Hematopoietic multipotent progenitor cell treated with erythropoietin and hydrocortisone succinate and interleukin-3 and kit ligand, for 17 days (in vitro differentiated cells): ENCODE measurements at places on chromosomes 11 and 22.
A peak's percentile ranks its signal among the peaks of the same experiment; 100 is the strongest.

- no peak for DNase-seq
These were observed at the start of gene MPEG1 for GRCh38 chr11:59212744-59213631. Gene MPEG1, minus strand, starts transcription at chr11:59212927. Its CDS starts 62 bp downstream, at chr11:59212865.

- DNase-seq: peak; percentile 31
These were observed 20.6 kb downstream of the POLR3H start for GRCh38 chr22:41523464-41524221.

DNA sequence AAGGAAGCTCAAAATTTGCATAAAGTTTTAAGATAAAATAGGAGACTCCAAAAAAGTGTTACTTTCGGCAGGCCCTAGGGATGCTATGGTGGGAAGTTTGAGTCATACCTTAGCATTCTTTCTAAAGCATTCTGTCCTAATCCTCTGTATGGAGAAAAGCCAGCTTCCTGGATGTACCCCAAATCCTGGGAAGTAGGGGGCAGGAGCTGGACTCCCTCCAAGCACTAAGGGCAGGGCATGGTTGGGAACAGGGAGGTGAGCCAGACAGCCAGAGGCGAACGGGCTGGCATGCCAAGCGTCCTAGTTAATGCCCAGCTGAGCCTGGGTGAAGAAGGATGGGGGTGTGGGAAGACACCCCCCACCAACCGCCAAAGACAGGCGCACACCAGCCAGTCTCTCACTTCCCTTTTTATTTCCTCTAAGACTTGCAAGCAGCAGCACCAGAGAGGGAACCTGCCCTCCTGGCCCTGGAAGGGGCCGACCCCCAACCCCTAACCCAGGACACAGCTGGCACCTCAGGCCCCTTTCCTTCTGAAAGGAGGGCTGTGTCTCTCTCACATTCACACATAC, 23.9 kb downstream of the RTN4RL2 start:
- no peak for DNase-seq

DNA sequence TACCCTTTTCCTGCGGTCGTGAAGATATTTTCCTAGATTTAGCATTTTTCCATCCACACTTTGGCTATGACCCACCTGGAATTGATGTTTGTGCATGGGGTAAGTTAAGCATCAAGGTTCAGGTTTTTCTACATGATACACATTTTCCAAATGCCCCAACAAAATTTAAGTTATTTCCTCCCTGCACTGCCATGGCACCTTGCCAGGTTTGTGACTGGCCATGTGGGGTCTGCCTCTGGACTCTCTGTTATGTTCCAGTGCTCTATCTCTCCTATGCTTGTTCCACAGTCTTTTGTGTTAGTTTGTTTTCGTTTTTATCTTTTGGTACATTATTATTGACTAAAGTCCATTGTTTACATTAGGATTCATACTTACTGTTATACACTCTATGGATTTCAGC, 934.3 kb downstream of the TBC1D22A start:
- DNase-seq: no peak

- no peak for DNase-seq
These were observed 74.2 kb downstream of the DGCR2 start for GRCh38 chr22:19047993-19048392.

DNA sequence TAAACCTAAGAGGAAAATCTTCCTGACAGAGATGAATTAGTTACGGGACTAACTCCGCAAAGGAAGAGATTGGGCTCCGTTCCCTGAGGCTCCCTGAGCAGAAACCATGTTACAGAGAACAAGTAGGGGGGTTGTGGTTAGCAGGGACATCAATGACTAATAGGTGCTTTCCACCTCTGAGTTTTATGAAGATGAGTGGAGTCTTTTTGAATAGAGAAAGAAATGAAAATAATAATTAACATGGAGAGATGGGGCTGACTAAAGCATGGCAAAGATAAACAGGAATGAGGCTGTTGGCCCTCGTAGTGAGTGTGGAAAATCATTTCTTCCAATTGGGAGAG, 47.5 kb upstream of the PICALM start:
- DNase-seq: no peak

DNA sequence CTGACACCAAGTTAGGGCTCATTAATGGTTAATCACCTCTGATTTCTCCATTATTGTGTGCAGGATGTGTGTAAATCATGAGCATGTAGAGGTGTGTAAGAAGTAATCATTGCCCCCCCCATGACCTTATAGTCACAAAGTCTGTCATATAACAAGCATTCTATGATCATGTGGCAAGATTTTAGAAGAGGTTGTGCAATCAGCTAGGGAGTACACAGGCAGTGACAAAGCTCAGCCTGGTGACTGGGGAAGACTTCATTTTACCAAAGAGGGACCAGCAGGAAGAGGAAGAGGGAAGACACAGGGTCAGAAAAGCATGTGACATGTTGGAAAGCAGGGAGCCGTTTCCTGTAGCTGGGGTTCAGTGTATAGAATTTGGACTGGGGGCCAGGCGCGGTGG, 176.5 kb upstream of the LARGE1 start:
- no peak for DNase-seq

DNA sequence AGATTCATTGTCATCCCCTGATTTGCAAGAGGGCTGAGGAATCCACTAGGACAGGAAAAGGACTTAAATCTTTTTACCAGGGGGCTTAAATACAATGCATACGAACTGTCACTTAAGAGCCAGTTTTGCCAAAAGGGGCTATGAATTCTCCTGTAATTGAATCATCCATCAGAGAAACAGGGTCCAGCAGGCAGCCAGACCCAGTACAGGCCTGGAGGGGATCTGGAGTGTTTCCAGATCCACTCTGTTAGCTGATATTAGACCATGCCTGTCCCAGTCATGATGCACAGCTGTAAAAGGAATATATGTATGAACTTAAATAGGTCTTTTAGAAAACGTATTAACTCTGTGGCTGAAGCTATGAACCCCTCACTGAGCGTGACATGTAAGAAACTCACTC, 53.8 kb upstream of the PRSS23 start:
- no peak for DNase-seq

DNA sequence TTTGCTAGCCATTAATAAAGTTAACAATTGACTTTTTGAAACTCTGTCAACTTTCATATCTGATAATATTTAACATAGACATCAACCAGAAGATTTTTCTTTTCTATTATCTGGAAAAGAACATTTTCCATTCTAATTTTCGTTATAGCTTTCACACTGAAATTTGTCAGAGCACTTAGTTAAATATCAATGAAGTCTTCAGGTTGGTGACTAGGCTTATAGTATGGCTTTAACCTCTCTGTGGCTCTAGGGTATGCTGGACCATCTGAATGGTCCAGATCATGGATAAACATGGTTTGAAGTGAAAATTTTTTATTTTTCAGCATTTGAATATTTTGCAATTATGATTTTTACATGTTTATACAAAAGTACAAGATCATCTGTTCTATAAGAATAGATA, 548.1 kb downstream of the CNTN5 start:
- no peak for DNase-seq

- peak; percentile 54 for DNase-seq
These were observed 759 bp downstream of the CPT1A start for GRCh38 chr11:68840661-68841653.

- no peak for DNase-seq
These were observed 27.8 kb downstream of the RELT start for GRCh38 chr11:73404048-73404447.

DNA sequence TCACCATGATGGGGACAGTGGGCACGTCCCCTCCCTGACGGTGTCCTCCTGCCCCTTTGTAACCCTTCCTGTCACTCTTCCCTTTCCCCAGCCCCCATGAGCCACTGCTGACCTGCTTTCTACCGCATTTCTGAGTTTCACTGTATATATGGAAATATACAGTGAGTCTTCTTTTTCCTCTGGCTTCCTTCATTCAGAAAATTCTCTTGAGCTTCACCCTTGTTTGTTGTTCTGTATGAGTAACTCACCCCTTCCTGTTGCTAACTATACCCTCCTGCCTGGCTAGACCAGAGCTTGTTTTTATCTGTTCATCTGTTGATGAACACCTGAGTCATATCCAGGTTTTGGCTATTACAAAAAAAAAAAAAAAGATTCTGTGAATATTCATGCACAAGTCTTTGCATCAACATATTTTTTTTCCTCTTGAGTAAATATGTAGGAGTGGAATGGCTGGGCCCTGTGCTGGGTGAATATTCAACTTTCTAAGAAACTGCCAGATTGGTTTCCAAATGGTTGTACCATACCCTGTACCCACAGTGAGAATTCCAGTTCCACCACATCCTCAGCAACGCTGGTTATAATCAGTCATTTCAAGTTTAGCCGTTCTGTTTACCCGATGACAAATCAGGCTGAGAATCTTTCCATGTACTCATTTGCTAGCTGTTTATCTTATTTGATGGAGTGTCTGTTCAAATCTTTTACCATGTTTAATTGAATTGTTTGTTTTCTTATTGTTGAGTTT, 62.0 kb downstream of the IGF2 start:
- DNase-seq: no peak

GRCh38 chr11:38130976-38131375, 1532.9 kb upstream of the RAG2 start:
- no peak for DNase-seq

- no peak for DNase-seq
These were observed 55.2 kb downstream of the SYT9 start for GRCh38 chr11:7306900-7307299.

- DNase-seq: no peak
These were observed 178.6 kb upstream of the NARS2 start for GRCh38 chr11:78753297-78753696.

DNA sequence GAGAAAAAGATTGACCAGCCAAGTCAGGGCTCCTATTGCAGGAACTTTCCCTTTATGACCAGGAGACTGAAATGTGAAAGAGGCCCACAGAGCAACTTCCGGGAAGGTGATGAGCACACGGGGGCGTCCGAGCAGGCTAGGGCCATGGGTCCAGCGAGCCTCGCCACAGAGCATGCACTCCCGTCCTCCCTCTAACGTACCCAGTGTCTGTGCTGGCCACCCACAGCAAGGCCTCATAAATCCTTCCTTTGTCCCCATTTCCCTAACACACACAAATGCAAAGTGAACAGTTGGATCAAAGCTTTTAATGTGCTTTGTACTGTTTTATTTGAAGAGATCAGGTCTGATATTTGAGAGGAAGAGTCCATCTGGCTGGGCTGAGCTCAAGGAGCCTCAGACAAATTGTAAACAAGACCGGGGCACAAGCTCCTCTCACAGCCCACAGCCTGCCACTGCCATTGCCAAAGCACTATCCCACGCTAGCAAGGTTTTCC, 44.3 kb downstream of the BLID start:
- DNase-seq: no peak

DNA sequence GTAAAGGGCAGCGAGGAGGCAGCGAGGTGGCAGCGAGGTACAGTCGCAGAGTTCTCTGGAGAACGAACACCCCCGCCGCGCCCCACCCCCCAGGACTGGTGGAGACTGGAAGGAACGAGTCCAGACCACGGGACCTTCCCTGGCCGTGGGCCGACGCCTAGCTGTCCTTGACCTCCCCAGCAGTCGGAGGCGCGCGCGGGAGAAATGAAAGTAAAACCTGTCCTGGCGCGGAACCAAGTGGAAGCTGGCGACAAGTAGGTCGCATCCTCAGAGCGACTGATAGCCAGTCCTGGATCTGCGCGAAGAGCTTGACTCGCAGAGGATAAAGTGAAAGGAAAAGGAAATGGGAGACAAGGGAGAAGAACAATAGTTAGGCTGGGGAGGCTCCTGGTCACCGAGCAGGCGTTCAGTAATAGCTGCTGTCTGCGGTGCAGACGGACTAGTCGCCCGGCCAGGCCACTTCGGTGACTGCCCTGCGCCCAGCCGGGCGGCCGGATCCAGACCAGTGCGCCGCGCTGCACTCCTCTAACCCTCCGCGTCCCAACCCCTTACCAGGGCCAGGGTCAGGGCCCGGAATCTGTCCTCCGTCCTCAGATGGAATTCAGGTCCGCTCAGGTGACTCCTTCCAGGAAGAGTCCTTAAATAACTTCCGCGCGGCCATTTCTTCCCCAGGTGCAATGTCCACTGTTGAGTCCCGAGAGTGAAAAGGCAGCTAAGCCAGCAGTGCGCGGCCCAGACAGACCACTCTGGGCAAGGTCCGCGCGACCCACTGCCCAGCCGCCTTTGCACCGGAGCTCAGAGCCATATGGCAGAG, 1.9 kb upstream of the ADM start:
- DNase-seq: peak; percentile 56

GRCh38 chr22:49685116-49685515, 142.6 kb downstream of the BRD1 start:
- no peak for DNase-seq

GRCh38 chr22:44173154-44173553, 7.6 kb upstream of the PARVG start:
- DNase-seq: no peak

DNA sequence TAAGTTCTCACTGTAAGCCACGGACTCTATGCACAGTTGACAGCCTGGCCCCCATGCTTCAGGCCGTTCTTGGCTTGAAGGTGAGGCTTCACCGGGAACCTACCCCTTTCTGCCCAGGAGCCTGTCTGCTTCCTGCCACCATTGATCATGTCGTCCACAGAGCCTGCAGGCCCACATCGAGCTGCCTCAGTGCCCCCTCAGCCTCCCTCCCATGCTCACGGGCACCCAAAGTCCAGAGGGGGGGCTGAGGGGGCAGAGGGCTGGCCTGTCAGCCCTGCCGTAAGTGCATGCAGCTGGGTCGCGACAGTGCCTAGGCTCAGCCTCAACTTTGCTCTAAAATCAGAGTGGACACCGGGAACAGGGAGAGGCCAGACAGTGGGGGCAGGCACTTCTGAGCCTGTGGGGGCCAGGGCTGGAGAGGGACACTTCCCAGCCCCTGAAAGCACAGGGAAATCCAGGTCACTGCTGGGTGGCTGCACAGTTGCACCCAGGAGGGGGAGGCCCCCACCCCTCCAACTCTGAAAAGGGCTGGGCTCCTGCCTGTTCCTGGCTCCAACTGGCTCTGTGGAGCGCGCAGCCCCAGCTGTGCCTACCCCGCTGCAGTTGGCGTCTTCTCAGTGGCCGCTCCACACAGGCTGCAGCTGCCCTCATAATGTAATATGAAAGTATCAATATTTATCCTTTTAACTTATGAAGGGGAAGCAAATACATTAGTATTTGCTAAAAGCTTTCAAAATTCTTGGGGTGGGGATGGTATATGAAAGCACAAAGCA, 598.6 kb downstream of the DLG2 start:
- no peak for DNase-seq

GRCh38 chr22:50269970-50270665, at the start of gene MAPK11:
Gene MAPK11, minus strand, starts transcription at chr22:50270380. Its CDS starts 88 bp downstream, at chr22:50270292.
- DNase-seq: no peak

- no peak for DNase-seq
These were observed 50.6 kb downstream of the CACNA1I start for GRCh38 chr22:39620924-39621690.

GRCh38 chr22:41491374-41492100, 22.6 kb downstream of the ACO2 start:
- no peak for DNase-seq

- DNase-seq: no peak
These were observed 29.4 kb downstream of the LGR4 start for GRCh38 chr11:27443227-27443626.

DNA sequence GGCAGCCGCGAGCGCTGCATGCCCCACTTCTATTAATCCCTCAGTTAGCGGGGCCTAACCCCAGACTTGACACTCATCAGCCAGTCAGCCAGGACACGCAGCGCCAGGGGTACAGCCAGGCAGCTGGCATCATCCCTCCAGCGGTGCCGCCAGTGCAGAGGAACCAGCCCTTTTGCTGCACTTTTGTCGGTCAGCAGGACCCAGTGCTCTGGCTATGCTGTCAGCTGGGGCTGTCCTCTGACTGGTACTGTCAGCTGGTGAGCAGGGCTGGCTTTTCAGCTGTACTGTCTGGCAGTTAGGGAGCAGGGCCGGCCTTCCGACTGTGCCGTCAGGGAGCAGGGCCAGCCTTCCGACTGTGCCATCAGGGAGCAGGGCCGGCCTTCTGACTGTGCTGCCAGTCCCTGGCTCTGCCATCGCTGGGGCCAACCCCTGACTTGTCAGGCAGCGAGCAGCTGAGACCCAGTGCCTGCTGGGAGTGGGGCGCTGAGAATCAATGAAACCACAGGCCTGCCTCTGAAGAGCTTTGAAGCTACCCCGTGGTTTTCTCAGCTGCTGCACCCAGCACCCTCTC, 115.4 kb downstream of the KIAA1671 start:
- DNase-seq: no peak
